ENCODE measurements at places on chromosomes 6 and 20. TPM values are rescaled to one million over a fixed set of nuclear protein-coding genes. Genes with fewer than 3 reads are reported as not detected.

The VWA7 gene
- total RNA-seq, result 7.5 TPM

GRCh38 chr6:78810146-78810545 is 57.2 kb upstream of the IRAK1BP1 start:
- no peak for DNase-seq

- no peak for DNase-seq
Measured at GRCh38 chr6:42791706-42792320, 10.0 kb downstream of the BICRAL start.

The POU3F2 gene
- total RNA-seq, result not detected

DNA sequence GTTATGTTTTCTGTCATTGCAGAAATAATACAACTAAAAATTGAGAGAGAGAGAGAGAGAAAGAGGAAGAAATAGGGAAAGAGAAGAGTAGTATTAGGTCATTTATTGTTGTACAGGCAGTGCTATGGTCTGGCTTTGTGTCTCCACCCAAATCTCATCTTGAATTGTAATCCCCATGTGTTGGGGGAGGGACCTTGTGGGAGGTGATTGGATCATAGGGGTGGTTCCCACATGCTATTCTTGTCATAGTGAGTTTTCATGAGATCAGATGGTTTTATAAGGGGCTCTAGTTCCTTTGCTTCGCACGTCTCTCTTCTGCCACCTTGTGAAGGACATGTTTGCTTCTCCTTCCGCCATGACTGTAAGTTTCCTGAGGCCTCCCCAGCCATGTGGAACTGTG is 677.4 kb upstream of the CHD6 start:
- no peak for DNase-seq

DNA sequence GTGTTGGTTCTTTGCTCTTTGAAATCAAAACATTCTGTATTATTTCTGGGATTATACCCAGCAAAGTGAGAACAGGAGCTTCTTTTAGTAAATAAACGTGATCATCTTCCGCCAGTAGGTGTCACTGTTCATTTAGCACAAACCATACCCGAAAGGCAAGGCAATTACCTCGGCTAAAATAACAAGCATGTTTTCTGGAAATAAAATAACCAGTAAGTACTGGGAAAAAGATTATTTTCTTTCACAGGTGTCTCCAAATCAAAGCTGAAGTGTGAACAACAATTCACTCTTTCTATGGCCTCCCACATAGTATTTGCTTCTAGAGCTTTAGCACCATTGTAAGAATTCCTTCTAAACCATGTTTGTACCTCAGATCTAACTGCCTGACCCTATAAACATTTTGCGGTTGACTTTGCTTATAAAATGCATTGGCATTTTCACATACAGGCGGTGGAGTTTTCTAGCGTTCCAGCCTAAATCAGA is 144.6 kb upstream of the AGPAT4 start:
- DNase-seq, result no peak

DNA sequence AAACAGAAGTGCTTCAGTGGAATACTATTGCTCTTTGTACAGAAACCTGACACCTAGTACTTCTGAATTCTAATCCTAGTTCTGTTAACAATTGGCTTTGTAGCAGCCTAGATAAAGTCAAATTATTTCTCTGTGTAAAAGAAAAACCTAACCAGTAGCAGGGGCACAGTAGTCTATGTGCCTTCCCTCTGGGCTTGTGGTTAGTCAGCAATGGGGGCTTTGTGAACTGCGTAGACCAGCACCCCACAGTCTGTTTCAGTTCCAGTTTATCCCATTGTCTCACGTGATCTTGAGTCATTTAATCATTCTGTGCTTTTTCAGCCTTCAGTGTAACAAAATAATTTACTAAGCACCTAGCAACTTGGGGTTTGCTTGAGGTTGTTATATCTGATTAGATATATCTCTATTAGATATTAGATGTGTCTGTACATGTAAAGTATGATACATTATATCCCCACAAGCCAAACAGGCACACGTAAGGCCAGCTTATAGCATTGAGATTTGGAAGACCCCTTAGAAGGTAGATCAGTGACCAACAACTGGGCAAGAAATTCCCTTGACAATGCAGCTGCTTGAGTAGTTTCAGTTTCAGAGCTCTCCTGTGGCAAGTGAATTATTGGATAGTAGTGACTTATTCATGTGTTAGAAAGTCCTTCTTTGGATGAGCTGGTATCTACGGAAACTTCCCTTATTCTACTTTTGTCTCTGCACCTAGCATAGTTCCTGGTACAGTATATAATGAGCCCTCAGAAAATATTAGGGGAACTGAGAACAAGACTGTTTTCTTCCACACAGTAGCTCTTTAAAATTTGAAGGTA is 27.9 kb upstream of the CCR6 start:
- no peak for DNase-seq

DNA sequence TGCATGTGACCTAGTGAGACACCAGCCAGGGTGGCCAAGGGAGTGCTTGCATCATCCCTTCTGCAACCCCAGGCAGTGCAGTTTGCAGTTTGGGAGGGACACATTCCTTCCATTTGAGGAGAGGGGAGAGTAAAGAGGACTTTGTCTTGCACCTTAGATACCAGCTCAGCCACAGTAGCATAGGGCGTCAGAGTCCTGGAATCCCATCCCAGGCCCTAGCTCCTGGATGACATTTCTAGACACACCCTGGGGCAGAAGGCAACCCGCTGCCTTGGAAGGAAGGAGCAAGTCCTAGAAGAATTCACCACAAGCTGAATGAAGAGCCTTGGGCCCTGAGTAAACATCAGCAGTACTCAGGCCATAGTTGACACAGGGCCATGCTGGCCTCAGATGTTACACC is 680.4 kb upstream of the IMPG1 start:
- no peak for DNase-seq

DNA sequence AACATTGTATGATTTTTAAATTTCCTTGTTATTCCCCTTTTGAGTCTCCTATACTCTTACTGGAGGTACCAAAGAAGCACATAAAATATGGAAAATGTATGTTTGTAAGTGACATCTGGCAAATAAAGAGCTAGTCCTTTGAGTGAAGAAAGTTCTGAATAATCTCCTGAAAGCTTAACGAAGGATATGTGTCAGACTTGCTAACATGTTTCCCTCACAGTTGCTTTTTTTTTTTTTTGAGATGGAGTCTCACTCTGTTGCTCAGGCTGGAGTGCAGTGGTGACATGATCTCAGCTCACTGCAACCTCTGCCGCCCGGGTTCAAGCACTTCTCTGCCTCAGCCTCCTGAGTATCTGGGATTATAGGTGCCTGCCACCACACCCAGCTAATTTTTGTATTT is 63.6 kb downstream of the STK4 start:
- DNase-seq, result no peak

DNA sequence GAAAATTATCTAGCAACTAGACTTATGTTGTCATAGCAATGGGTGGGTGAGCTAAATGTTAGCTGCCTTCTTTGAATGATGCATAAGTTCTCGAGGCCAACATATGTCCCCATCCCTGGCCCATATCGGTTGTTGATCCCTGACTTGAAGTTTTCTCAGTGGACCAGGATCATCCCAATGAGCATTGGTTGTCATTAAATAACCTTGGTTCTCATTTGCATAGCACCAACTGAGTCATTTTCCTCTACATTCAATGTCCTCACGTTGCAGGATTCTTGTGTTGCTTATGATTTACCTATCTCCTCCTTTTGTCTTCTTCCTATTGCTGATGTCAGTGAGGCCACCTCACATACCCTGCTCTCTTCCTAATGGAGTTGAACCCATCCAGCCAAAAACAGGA is 12.1 kb upstream of the AHCY start:
- DNase-seq, result no peak

The TNF gene
- not detected for total RNA-seq

The MAS1 gene
- total RNA-seq, result not detected

The MEI4 gene
- 1.4 TPM for total RNA-seq

DNA sequence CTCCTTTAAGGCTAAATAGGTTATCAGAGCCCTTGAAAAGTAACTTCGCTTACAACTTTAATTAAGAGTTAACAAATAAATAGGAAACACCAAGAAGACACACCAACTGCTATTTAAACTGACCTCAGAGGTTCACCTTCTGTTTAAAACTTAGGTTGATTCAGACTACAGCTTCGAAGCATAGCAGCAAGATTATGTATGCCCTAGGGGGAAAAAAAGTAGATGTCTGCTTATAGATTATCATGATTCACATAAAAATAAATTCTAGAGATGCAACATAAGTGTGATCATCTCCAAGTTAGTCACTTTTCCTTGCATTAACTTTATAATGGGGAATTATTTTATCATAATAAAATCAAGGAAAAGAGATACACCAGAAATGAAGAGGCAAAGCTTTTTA is 8.9 kb downstream of the PNISR start:
- no peak for DNase-seq

GRCh38 chr20:52800734-52801627 is 171.2 kb upstream of the TSHZ2 start:
- DNase-seq, result no peak

GRCh38 chr6:168016176-168016620 is 18.7 kb downstream of the KIF25 start:
- no peak for DNase-seq

DNA sequence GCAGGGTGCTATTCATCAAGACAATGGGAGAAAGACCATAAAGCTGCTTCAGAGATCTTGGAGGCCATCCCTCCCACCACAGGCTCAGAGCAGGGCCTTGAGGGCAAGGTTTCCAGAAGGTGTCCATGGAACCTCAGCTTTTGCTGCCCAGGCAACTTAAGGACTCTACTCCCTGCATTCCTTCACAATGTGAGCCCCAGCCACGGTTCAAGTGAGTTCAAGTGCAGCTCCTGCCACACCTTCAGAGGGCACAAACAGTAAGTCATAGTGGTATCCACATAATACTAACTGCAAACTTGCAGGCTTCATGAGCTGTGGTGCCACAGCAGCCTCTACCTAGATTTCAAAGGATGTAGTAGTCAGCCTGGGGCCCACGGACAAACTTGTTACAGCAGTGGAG is 144.0 kb upstream of the C6orf118 start:
- DNase-seq, result no peak

- DNase-seq, result no peak
Measured at GRCh38 chr6:45951321-45952167, 64.1 kb downstream of the CLIC5 start.

The HLA-DRB1 gene
- total RNA-seq, result 37.6 TPM

GRCh38 chr6:90940812-90941481 is 354.1 kb upstream of the MAP3K7 start:
- DNase-seq, result no peak

DNA sequence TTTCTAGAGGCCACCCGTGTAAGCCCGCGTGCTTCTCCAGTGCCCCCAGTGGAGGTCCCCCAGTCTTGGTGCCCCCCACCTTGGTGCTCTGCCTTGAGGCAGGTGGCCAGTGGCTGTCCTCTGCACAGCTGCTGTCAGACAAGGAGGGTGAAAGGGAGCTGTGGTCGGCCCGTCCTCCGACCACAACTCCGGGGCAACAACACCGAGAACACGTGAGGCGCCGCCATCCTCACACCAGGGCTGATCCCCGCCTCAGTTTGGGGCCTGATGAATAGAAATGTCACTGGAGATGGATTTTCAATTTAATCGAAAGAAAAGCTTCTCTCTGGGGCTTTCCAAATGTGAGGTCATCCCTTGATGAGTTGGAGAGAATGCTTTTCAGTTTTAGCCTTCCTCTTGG is 304.6 kb downstream of the CDH4 start:
- DNase-seq, result no peak

- no peak for DNase-seq
Measured at GRCh38 chr6:137277971-137278637, 58.9 kb upstream of the IFNGR1 start.

DNA sequence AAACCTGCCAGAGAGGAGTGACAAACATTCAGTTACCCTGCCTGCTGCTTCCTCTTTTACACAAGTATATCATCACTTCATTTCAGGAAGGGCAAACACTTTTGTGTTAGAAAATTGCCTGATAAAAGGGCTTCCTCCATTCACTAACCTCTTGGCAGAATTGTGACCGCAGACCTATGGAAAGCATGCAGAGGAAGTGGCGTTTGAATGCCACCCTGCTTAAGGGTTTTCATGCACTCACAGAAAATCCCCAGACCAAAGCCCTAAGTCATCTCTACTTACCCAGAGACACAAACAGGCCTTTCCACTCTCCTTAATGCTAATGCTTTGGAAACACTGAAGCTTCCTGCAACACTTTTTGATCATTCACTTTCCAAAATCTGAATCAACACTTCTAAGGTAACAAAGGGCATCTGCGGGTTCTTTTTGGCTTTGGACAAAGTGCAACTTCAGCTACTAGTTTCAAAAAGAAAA is 22.1 kb upstream of the RALGAPA2 start:
- peak; percentile 21 for DNase-seq

- no peak for DNase-seq
Measured at GRCh38 chr6:126204598-126204997, 135.3 kb upstream of the CENPW start.

DNA sequence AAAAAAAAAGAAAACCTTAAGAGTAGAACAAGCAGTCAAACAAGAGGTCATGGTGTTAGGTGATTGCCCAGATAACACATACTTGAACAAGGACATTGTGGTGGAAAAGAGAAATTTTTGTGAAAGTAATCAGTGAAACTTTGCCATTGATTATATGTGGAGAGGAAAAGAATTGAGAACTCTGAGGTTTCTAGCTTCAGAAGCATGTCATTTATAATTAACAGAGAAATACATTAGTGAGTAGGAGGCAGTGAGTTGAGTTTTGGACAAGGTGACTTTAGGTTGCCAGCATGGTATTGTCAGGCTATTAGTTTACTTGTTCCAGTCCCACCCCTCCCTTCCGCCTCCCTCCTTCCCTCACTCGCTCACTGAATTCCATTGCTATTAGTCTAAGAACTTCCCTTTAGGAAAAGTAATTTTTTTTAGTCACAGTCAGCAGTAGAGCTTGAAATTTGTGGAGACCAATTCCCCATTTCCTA is 17.2 kb downstream of the TAB2 start:
- no peak for DNase-seq

The SPINT3 gene
- total RNA-seq, result not detected

DNA sequence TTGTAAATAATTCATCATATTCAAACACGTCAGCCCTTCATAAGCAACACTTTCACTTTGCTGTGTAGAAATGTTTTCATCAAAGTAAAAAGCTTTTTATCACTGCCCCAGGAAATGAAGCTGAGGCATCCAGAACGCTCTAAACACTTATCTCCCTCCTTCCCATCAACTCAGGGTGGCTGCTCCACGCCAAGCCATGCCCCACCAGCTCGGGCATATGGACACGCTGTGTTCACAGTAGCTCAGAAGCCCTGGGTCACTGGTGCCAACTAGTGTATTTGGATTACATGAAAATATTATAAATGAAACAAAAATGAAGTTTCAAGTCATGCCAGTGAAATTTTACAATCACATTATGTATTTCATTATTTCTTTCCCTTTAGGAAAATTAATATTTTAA is 10.3 kb downstream of the PDE10A start:
- DNase-seq, result no peak

DNA sequence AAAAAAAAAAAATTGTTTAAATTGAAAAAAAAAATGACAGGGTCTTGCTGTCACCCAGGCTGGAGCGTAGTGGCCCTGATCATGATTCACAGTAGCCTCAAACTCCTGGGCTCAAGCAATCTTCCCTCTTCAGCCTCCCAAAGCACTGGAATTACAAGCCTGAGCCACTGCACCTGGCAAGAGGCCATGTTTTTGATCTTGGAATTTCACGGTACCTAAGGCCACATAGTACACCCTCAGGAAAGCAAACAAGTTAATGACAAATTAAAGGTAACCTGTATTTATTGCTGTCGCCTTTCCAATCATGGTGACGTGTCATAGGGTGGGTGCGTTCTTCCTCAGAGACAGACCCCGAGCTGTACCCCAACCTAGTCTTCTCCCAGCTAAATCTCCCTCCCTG is 79.2 kb downstream of the LINC00237 start:
- no peak for DNase-seq
